ENCODE measurements at places on chromosomes 1 and 21.

GRCh38 chr1:230753586-230754251 lies 6.5 kb downstream of the CAPN9 start:
- peak; percentile 52 for DNase-seq

DNA sequence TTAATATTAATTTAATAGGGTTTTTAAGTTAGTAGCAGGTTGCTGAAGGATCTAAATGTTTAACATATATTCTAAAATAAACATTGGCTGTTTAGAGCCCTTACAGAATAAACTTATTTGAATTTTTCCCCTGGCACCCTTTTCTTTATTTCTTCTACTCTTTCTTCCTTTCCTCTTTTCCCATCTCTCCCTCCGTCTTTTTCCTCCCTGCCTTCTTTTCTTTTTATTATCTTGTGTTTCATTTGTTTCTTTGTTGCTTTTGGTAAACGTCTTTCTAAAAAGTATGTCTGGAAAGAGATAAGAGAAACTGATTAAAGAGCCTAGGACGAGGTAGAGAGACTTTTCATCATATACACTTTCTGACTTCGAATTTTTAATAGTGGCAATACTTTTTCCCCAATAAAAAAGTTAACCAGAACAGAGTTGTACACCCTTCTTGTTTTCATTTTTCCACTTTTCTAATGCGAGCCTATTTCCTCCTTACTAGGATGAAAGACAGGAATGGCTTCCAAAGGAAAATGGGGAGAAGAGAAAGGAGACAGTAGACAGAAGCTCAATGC lies 39.5 kb upstream of the ATF3 start:
- DNase-seq, result no peak

DNA sequence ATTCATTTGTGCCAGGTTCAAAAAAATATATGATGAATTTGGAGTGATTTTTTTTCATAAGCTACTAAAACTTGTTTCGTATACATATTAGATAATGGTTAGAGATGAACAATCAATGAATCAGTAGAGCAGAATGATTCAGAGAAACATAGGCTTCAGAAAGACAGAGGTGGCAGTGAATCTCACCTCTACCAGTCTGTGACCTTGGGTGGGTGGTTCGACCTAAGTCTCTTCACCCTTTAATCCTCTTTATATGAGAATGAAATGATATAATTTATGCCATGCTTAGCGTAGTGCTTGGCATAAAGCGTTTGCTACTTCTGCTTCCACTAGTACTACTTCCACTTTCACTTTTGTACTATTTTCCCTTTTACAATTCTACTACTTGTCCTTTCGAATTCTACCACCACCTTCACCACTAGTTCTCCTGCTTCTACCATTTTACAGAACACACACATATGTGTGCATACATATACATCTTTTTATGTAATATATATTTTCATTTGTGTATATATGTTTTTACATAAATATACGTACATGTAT lies 45.1 kb downstream of the FYB2 start:
- DNase-seq, result no peak

DNA sequence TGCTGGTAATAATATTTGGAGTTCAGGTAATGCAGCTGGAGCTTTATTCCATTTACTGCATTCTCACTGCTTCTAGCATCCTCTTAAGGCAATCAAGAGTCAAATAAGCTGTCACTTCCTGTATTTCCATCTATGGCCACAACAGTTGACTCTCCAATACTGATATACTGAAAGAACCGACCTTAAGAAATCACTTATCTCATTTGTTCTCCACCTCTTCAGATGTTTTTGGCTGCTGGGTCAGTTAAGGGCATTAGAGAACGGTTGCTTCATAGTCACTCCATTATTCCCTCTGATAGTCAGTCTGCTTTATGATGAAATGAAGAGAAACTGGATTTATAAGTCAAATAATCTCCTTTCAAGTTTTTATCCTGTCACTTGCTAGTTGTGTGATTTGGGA lies 14.2 kb upstream of the RGS4 start:
- no peak for DNase-seq

DNA sequence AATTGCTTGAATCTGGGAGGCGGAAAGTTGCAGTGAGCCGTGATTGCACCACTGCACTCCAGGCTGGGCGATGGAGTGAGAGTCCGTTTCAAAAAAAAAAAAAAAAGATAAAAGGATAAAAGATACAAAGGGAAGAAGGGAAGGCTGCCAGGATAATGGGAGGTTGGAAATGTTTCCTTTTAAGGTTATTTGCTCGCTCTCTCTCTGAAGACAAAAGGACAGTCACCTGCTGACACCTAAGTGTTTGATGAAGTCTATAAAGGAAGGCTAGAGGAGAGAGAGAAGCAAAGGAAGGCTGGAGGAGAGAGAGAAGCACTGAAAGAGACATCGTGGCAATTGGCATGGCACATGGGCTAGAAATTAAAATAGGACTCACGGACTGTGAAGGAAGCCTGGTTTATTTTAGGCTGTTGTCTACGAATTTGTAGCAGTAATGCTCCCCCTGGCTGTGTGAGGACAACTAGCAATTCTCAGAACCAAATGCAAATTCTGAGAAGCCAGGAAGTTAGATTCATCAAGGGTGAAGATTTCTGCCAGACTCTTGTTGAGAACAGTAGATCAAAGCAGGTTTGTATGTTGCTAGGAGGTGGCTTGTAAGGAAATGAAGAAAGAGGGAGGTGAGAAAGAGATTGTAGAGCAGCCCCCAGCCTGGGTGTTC lies 154.2 kb downstream of the ZP4 start:
- DNase-seq, result no peak
